CD4-positive, alpha-beta T cell treated with Interleukin-15 for 4 hours (primary cell): ENCODE measurements at places on chromosomes 2 and 18.

GRCh38 chr2:61471905-61472805 lies 1.3 kb upstream of the USP34 start:
- DNase-seq: peak; percentile 33

GRCh38 chr2:157056200-157056676 lies 201.3 kb upstream of the GALNT5 start:
- no peak for DNase-seq

GRCh38 chr2:144937910-144938709 lies 418.2 kb upstream of the ZEB2 start:
- no peak for DNase-seq

- no peak for DNase-seq
These were observed 72.6 kb downstream of the GATA6 start for GRCh38 chr18:22241921-22242361.

GRCh38 chr2:25544445-25544844 lies 128.9 kb downstream of the DTNB start:
- no peak for DNase-seq

GRCh38 chr2:19327496-19327895 lies 30.9 kb downstream of the OSR1 start:
- no peak for DNase-seq

- DNase-seq: no peak
These were observed 33.0 kb upstream of the ST6GAL2 start for GRCh38 chr2:106919012-106919411.

GRCh38 chr2:176099728-176100546 lies at the start of gene HOXD12:
TSS of gene HOXD12 (plus strand) at chr2:176099795. CDS start at chr2:176099802, 7 bp downstream.
- no peak for DNase-seq

DNA sequence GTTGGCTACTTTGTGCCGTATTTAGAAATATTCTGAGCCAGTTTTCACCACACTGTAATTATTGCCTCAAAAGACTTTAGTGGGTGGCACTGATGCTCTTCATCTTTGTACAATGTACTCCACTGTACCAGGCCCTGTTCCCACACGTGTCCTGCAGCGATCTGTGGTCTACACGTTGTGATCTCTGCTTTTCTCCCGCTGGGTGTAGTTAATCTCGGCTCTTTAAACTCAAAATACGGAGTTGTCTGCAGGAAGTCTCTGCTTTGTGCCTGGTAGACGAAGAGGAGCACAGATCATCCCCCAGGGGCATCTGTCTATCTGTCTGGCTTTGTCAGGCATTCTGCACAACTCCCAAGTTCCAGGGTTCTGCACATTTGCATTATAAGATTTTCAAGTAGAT lies 12.1 kb upstream of the GREB1 start:
- DNase-seq: no peak

GRCh38 chr2:48471048-48471474 lies 58.9 kb upstream of the STON1 start:
- no peak for DNase-seq

DNA sequence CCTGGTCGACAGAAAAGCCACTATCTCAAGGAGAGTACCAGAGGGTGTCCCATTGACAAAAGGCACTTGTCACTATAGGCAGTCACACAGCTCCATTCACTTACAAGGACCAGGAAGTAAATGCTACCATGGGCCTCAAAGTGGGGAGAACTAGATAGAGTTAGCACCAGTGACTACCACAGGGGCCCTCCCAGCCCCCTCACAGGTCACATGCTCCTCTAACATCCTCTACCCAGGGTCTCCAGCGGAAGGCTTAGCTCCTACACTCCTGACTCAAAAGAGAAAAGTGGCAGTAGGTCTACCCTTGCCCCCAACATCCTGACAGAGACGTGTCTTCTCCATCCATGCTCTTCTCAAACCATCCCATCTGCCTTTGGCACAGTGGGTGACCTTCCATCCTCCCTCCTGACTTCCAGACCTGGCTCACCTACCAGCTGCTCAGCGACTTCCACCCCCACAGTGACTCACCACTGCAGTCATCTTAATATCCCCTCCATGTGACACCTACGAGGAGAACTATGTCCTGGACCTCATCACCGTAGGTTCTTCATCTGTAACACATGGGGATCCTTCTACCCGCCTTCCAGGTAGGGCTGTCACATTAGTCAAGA lies 5.6 kb upstream of the DNMT3A start:
- no peak for DNase-seq

- no peak for DNase-seq
These were observed 13.6 kb downstream of the NMS start for GRCh38 chr2:100483895-100484294.

- peak; percentile 18 for DNase-seq
These were observed 31.3 kb downstream of the LANCL1 start for GRCh38 chr2:210445116-210445707.

DNA sequence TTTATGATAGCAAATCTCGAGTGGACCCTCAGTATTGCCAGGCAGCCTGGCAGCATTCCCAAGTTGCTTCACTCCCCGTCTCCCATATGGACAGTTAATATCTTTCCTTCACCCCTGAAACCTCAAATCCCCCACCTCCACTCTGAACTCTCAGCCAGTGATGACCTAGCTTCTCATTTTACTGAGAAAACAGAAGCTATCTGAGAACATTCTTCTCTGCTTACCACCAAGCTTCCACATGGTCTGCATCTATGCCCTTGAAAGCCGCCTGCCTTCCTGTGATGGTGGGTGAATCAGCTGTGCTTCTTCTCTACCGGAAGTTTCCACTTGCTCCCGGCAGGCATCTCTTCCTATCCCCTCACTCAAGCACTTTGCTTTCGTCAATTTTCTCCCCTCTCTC lies 529.2 kb downstream of the EPHA4 start:
- no peak for DNase-seq

DNA sequence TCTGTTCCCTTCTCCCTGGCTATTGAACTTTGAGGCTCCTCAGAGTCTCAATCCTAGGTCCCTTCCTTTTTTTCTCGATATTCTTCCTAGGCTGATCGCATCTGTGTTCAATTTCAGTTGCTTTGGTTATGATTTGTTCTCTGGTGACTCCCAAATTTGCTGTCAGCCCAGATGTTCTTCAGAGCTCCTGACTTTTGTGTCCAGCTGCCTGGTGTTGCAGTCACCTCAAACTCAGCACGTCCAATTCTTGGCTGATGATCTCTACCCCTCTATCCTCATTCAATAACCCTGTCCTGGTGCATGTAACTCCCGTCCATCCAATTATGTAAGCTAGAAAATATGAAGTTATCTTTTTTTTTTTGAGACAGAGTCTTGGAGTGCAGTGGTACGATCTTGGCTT lies 31.4 kb downstream of the DIS3L2 start:
- no peak for DNase-seq

DNA sequence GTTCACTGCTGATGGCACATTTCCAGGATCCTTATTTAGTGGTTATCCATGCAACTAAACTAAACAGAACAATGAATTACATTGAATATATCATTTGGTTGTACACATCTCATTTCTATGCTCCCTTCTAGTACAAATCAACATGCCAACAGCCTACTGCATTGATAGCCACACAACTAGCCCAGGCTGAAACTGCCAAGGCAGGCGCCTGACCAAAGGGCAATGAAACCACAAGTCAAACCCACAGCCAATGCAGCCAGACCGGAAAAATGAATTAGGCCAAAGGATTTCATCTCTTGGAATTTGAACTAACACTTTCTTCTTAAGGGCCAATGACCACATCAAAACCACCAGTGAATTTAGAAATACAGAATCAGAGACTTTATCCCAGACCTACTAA lies 196.4 kb downstream of the NOL4 start:
- DNase-seq: no peak

GRCh38 chr2:65456886-65457285 lies 24.5 kb upstream of the SPRED2 start:
- DNase-seq: no peak

DNA sequence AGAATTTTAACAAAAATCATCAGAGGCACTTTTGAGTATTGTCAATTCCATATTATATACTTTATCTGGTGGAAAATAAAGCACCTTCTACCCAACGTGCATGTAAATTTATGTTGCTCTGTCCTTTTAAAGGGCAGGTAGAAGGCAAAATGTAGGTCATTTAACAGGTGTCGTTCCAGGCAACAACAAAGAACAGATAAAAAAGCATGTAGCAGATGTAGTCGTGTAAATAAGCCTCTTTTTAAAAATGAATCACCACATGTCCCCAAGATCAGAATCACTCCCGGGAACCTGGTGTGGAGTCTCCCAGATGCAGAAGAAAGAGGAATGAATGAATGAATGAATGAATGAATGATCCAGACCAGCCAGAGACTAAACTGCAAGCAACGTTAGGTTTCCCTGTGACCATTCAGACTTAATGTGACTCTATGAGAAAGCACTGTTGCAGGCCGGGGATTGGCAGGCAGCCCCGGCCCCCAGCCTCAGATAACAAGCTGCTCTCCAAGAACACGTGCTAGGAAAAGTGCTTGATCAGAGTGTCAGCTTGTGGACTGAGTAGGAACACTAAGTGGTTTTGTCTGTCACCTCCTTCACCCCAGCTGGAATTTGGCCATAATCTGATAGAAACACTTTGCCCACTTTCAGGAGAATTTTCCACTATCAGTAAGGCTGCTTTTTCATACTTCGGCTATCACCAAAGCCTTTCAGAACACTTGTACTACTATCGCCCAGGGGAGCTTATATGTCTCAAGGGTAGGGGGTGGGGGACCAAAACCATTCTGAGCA lies 100.6 kb downstream of the CDK15 start:
- no peak for DNase-seq

DNA sequence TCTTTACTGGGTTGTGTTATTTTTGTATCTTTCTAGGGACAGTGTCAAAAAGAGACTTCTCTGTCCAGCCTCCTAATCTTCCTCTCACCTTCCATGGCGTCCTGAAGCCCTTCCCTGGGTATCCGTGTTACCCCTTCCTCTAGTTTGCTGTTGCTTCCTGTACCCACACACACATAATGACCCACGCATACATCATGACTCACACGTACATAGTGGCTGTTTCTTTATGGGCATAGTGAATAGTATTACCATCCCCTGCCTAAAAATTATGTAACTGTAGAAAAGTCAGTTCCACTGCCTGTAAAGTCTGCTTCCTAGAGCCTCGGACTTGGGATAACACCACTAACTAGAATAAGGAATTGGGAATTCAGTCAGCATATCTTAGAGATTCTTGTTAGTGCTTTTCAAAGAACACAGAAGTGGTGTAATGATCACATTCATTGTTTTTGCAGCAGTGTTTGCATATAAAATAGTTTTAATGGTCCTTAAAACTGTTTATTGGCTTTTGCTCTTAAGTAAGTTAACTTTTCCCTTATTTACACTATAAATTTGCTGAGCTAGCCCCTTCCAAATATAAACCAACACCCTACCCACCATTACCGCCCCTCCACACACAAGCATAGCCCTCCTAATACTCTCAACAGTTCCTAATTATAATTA lies 308.4 kb upstream of the RAB12 start:
- DNase-seq: no peak

GRCh38 chr2:56681659-56682396 lies 498.0 kb downstream of the CCDC85A start:
- no peak for DNase-seq

DNA sequence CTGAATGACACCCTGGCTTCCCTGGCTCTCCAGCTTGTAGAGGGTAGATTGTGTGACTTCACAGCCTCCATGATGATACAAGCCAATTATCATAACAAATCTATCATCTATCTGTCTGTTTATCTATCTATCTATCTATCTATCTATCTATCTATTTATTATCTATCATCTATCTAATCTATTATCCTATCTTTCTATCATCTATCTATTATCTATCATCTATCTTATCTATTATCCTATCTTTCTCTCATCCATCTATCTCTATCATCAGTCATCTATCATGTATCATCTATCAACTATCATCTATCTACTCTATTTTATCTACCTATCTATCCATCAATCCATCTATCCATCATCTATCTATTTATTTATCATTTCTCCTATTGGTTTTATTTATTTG lies 361.8 kb downstream of the RNF144A start:
- DNase-seq: no peak

GRCh38 chr2:131641414-131642206 lies 113.9 kb downstream of the CCDC74A start:
- no peak for DNase-seq

DNA sequence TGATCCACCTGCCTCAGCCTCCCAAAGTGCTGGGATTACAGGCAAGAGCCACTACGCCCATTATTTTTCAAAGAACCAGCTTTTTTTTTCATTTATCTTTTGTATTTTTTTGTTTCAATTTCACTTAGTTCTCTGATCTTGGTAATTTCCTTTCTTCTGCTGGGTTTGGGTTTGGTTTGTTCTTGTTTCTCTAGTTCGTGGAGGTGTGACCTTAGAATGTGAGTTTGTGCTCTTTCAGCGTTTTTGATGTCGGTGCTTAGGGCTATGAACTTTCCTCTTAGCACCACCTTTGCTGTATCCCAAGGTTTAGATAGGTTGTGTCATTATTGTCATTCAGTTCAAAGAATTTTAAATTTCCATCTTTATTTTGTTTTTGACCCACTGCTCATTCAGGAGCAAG lies 86.7 kb upstream of the MSTN start:
- DNase-seq: peak; percentile 11

- DNase-seq: no peak
These were observed 26.0 kb downstream of the DGKD start for GRCh38 chr2:233380132-233380895.

GRCh38 chr2:164843346-164843911 lies 1.8 kb upstream of the COBLL1 start:
- no peak for DNase-seq

- DNase-seq: no peak
These were observed 243.5 kb downstream of the ANAPC1 start for GRCh38 chr2:111640480-111640879.

- no peak for DNase-seq
These were observed 37.9 kb downstream of the BUB1 start for GRCh38 chr2:110639972-110640371.

- DNase-seq: no peak
These were observed 190.4 kb downstream of the FMNL2 start for GRCh38 chr2:152525277-152525838.

- no peak for DNase-seq
These were observed 103.6 kb upstream of the SERPINE2 start for GRCh38 chr2:224142397-224143312.

DNA sequence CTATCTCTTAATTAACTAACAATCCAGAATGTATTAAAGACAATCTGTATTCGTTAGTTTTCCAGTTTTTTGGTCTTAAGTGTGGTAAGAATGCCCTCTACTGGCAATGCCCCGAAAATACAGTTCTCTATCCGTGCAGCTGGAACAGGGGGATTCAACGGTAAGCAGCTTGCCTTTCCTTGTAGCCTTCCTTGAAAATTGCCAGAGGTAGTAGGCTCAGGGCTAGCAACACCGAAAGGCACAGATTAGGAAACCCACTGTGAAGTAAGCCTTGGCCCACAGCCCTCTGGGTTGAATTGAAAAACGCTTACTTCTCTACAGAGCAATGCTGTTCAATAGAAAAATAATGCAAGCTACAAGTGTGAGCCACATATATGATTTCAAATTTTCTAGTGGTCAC lies 17.1 kb upstream of the VPS4B start:
- peak; percentile 66 for DNase-seq
